NCI-H1417 (cell line): ENCODE measurements at places on chromosomes 13 and 19.

DNA sequence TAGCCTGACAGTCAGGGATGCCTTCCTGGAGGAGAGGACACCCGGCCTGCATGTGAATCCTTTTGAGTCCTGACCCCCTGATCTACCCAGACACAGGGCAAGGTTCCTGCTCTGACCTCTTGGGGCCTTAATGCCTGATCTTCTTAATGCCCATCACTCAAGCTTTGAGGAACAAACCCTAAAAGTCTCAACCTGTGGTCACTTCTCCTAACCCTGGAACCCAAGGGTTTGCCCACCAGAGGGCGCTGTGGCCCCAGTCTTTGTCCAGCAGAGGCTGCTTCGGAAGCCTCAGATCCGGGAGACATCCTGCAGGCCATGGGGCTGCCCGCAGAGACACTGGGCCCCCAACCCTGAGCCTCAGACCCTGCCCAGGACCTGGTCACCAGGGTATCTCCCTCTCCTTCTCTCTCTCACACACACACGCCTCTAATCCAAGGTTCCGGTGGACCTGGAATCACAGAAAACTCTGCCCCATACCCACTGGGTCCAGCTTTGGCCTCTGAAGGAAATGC is 9.8 kb upstream of the DPF1 start:
- peak; percentile 46 for DNase-seq

DNA sequence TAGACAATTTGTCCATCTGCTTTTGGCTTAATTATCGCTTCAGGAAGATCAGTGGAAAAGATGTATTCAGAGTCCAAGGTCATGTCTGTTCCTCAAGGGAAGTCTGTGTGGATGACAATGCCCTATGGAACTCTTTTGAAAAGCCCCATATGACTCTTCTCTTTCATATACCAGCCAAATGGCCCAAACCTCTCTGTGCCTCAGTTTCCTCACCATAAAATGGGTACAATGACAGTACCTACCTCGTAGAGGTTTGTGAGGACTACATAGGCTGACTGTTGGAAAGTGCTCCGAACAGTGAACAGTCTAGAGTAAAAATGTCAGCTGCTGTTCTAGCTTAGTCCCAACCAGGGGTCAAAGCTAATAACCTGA is 104.6 kb downstream of the COL4A2 start:
- DNase-seq: no peak

DNA sequence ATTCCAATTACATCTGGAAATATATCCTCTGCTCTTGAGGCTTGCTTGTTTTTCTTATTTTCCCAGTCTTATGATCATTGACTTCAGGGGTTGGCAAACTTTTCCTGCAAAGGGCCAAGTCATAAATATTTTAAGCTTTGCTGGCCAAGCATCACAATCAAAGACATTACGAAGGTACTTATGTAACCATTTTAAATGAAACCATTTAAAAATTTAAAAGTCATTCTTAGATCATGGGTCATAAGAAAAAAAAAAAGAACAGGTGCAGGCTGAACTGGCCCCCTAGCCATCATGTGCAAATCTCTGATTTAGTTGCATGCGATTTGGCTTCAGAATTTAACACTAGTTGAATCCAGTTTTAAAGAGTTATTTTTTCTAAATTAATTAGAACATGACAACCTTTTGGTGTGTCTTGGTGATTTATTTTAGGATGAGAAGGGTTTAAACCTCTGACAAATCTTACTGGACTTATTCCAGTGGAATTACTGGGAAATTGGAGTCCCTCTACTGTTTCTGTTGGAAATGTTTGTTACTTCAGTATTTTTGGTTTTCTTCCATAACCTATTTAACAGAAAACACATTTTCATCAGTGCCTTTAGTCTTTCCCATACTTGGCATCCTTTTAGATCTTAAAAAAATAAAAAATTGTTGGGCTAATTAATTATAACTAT is 148.1 kb downstream of the NHLRC3 start:
- no peak for DNase-seq

DNA sequence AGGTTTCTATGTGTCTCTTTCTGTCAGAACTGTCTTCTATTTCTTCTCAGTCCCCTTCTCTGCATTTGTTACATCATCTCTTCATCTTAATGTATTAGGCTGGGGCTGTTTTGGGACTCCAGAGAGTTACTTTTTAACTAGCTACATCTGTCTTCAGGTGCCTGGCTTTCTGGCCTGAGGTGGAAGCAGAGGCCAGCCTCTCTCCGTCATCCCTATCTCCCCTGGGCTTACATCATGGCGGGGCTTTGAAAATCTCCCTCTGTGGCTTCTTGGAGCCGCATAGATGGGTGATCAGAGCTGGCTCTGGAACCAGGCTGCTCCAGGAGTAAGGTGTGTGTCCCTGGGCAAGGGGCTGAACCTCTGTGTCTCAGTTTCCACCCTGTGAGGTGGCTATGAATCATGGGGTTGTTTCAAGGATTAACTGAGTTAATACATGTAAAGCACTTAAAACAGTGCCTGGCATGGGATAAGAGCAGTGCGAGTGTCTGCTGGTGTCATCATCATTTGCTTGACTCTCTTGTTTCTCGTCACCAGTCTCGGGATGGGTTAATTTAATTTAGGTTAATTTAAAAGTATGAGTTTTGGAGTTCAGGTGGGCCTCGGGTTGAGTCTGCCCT is 2.0 kb downstream of the EPN1 start:
- DNase-seq: no peak

DNA sequence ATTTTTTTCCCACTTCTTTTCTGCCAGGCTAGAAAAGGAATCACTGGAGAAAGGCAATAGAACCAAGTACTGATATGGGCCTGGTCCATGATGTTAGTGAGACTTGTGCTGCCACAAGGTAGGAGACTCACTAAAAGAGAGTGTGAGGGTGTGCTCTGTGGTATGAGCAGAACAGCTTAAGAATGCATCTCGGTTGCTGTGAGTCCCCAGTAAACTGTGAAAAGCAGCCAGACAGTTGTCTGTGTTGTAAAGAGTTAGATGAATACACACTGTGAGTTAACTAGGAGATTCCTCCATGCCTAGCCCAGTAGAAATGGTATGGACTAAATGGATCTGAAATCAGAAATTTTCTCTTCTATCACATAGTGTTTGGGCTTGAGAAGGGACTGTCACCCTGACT is 1177.3 kb upstream of the MIR17HG start:
- DNase-seq: no peak

GRCh38 chr13:105144020-105144419 is 1391.4 kb downstream of the EFNB2 start:
- DNase-seq: no peak

DNA sequence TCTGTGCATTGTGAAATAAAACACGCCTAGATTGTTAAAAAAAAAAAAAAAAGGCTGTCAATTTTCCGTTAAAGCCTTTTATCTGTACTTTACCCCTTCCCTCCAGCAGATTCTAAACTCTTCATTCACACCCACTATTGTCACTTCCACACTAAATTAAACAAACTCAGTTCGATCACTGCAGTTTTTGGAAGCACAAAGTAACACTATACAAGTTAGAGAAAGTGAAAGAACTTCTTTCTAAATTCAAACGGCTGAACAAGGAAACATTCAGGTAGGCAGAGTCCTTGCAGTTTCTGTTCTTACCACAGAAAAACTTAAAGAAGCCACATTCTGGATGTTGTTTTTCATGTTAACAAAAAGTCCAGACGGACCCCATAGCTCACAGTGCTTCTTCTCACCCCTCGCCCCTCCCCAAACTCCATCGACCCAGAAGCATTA is 27.5 kb upstream of the UBE2L5 start:
- no peak for DNase-seq

GRCh38 chr19:58166708-58167280 is 16.1 kb upstream of the ZNF274 start:
- no peak for DNase-seq

DNA sequence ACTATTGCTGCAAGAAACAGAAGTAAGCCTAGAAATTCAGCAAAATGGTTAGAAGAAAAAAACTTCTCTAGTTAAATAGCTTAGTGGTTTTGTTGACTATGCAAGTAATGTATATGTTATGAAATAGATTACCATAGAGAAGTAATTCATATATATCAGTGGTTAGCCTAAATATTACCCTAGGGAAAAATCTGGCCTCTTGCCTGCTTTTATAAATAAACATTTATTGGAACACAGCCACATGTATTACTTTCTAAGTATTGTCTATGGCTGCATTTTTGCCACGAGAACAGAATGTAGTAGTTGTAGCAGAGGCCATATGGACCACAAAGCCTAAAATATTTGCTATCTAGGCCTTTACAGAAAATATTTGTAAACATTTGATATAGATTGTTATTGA is 1471.7 kb upstream of the PRR20A start:
- DNase-seq: no peak

- no peak for DNase-seq
Measured at GRCh38 chr19:31351855-31352195, 2.6 kb upstream of the TSHZ3 start.

DNA sequence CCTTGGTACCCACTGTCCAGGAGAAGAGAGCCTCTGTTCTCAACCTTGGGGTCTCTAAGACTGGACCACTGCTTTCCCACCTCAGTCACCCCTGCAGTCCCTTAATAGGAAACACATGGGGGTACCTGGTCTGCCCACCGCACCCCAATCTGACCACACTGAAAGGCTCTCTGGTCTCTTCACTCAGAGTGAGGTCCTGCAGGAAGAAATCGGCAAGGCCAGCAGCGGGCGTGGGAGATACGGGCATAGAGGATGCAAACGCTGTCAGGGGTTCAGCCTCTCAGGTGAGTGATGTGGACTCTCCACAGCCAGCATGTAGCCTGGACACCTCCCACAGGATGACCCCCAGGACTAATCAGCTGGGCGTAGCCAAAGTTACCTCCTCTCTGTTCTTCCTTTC is 3.5 kb downstream of the SIGLEC9 start:
- no peak for DNase-seq

GRCh38 chr19:4547303-4548237 is 7.7 kb upstream of the LRG1 start:
- DNase-seq: no peak

- DNase-seq: no peak
Measured at GRCh38 chr13:112652512-112653070, 37.2 kb upstream of the ATP11A start.

GRCh38 chr19:38221919-38222830 is 1.8 kb downstream of the DPF1 start:
- DNase-seq: no peak

GRCh38 chr19:42250666-42251531 is 4.0 kb downstream of the ERF start:
- DNase-seq: no peak

DNA sequence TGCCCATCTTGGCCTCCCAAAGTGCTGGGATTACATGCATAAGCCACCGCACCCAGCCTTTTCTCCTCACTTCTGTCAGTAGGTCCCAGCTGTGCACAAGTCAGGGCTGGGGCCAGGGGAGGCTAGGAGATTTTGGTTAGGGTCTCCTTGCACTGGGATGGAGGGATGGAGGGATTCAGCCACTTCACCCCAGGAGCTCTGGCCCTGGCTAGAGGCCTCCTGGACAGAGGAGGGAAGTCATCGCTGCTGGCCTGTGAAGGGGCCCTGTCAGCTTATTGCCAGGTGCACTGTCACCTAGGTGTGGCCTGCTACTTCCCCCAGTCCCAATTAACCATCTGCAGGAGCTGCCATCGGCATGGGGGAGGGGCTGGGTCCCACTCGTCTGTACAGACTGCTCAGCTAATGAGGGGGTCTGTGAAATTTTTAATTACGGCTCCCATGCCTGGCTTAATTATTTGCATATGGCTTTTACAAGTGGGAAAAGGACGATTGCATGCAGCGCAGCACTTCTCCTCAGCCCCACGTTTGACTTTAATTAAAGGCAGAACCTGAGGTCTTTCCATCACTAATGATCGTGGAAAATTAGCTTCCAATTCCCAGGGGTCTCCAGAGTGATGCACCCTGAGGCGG is 52.4 kb downstream of the CHST8 start:
- peak; percentile 89 for DNase-seq

DNA sequence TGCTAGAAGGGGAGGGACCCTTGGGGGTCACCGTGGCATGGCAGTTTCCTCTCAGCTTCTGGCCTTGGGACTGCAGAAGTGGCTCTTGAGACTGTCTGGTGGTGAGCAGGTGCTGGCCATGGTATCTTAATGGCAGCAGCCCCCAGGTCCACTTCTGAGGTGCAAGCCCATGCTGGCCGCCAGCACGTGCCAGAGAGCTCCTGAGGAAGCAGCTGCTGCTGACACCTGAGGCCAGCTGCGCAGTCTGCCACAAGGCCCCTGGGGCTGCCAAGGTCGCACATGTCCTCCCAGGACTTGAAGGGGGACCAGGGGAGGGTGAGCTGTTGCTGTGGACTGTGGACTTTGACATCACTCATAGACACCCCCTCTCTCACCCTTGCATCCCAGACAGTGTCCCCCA is 48.0 kb downstream of the NFIX start:
- DNase-seq: peak; percentile 75

GRCh38 chr13:29946093-29946492 is 95.7 kb upstream of the UBL3 start:
- no peak for DNase-seq

- DNase-seq: no peak
Measured at GRCh38 chr19:3378352-3379150, 12.2 kb downstream of the NFIC start.

- no peak for DNase-seq
Measured at GRCh38 chr13:27398360-27398759, 26.1 kb upstream of the GTF3A start.

DNA sequence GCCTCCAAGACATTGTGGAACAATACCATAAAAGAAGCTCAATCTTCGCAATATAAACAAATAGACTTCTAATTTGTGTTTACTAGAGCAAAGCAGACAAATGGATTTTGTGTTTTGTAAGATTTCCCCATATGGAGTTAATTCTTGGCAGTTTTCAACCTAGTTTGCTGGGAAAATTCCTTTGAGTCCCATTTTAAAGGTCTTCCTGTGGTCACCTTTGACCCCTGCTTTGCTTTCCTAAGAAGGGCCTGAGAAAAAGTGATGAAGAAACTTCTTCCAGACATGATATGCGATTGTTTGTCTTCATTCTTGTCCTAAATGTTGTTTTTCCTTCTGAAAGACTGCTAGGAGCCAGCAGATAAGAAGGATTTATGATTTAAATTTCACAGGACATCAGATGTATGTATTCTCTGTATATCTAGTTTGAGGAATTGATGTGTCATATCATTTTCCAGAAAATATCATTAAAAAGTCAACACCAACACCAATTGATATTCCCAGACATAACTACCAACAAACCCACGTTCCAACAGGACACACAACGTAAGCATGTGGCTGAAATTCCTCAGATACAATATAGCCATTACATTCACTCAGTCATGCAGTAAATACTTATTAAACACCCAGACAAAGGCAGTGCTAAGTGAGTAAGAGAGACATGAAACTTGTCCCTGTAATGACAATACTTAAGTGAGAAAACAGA is 276.4 kb downstream of the LHFPL6 start:
- DNase-seq: no peak

GRCh38 chr19:48194041-48194843 is 23.8 kb downstream of the ZSWIM9 start:
- no peak for DNase-seq

- no peak for DNase-seq
Measured at GRCh38 chr19:35125749-35126623, 8.9 kb downstream of the LGI4 start.

DNA sequence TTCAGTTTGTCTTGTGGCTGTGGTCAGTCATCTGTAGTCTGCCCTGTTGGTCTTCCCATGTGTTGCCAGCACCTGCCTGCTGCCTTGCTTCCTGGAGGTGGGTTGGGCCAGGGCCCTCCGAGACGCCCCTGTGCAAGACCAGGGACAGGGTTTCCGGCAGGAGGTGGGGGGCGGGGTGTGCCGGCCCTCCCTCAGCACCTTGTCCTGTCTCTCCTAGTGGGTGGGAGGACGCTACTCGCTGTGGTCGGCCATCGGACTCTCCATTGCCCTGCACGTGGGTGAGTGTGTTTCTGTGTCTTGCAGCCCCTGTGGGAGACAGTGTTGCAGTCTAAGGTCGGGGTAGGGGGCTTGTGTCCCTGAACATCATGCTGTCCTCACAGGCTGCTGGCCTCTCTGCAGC is 11.2 kb upstream of the PDCD2L start:
- no peak for DNase-seq
